ENCODE measurements at places on chromosomes 5 and 9.

- no peak for DNase-seq
These were observed 384.2 kb upstream of the RPS23 start for GRCh38 chr5:82662340-82662739.

DNA sequence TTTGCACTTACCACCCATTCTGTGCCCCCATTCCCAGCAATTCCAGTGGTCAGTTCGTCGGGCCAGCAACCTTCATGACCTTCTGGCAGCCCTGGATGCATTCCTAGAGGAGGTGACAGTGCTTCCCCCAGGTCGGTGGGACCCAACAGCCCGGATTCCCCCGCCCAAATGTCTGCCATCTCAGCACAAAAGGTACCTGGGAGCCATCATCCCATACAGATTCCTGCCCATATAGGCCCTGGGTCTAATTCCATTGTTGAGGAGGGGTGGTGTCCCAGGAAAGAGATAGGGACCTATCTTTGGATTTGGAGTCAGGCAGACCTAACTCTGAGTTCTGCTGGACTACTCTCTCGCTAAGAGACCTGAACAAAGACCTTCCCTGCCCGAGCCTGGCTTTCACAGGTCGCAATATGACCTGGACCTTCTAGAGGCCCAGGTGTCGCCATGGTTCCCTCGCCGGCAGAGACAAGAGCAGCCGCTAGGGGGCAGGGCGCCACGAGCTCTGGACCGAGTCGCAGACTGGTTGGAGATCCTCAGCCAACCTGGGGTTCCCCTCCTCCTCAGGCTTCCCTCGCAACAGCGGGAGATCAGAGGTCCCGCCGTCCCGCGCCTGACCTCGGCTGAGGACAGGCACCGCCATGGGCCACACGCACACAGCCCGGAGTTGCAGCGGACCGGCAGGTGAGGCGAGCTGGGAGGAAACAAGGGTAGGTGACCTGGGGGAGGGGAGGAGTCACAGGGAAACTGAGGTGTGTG lies 3.1 kb downstream of the SLC4A9 start:
- DNase-seq: peak; percentile 56

DNA sequence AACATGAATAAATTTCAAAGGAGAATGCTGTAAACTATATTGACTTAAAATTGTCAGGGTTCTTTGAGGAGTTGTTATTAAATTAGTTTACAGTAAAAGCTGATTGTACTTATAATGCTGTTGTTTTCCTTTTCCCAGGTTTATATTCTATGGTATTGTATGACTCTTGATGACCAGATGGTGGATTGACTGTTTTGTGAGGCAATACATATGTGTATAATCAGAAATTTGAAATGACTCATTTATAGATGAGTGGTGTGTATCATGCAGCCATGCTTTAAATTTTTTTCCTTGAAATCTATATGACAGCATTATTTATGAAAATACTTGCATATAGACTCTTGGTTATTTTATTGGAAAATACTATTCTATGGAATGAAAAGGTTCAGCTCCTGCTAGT lies 195.3 kb downstream of the CNTLN start:
- DNase-seq: no peak

DNA sequence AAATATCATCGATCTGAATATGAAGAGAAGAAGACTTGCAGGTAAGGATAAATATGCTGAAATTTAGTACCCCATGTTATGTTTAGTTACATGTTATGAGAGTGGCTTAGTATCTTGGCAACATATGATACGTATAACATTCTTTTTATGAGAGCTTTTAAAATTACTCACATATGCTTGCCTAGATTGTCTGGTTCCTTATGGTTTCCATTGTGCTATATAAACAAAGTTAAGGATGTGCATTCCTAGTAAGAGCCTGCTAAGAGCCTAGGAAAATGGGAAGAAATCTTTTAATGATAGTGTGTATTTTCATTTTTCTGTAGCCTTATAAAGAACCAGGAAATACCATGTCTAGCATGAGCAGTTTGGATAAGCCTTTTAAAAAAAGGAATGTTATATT lies 112.0 kb upstream of the KCNN2 start:
- DNase-seq: no peak

All from hindlimb muscle (tissue), 1 donor.